Osteoblast (primary cell): ENCODE measurements at places on chromosomes 3 and 15. TPM values are rescaled to one million over a fixed set of nuclear protein-coding genes. Genes with fewer than 3 reads are reported as not detected.
A peak's percentile ranks its signal among the peaks of the same experiment; 100 is the strongest.

DNA sequence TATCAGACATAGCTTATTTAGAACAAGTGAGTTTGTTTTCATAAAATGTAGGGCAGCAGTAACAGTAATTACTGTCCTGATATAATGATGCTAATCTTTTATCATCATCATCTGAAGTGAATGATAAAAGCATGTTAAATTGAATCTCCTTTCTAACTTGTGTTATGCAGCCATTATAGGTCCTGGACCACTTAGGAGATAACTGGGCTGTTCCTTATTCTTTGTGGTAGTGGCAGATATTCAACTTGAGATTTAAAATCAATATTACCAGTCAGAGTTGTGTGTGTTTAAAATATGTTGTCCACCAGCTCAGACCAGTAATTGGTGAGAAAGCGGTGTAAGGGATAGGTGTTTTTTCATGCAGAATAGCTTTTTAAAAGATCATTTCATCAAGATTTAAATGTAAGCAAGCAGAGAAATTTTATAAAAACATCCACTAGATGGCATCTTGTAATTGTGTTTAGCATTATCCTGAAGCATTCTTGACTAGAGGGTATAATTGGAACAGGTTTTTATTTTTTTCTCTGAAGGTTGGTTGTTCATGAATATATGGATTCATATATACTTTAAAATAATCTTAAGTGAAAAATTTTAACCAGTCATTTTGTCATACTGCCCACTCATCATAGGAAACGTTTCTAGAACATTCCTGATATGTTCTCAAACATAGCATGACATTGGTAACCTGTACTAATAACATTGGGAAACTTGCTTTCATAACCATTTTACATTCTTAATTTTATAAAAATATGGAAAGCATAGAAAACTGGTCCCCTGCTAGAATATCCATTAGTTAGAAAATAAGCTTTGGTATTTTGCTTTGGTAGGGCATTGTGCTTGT is 153.9 kb downstream of the BBX start:
- no peak overlapping the region for H3K27ac ChIP-seq
- H3K4me3 ChIP-seq = no peak overlapping the region
- H3K4me1 ChIP-seq = peaks cover 7% of the 10 kb centered on the region
- no peak for DNase-seq

GRCh38 chr3:124059580-124059979 is 67.7 kb upstream of the ROPN1 start:
- peaks cover 30% of the 10 kb centered on the region for H3K27me3 ChIP-seq
- H3K36me3 ChIP-seq = no peaks in the 10 kb centered on the region
- H3K4me1 ChIP-seq = no peaks in the 10 kb centered on the region
- no peak overlapping the region for H3K27ac ChIP-seq
- no peak overlapping the region for H3K4me3 ChIP-seq
- DNase-seq = peak; percentile 63

GRCh38 chr15:90367576-90367975 is 15.5 kb downstream of the ZNF774 start:
- H3K36me3 ChIP-seq = no peaks in the 10 kb centered on the region
- H3K27me3 ChIP-seq = no peaks in the 10 kb centered on the region
- H3K27ac ChIP-seq = peak overlapping the region; percentile 24
- peaks cover 22% of the 10 kb centered on the region for H3K4me1 ChIP-seq

GRCh38 chr3:56593455-56594158 is 36.6 kb downstream of the CCDC66 start:
- DNase-seq = no peak
- no peak overlapping the region for H3K27ac ChIP-seq
- H3K36me3 ChIP-seq = peaks cover 8% of the 10 kb centered on the region

DNA sequence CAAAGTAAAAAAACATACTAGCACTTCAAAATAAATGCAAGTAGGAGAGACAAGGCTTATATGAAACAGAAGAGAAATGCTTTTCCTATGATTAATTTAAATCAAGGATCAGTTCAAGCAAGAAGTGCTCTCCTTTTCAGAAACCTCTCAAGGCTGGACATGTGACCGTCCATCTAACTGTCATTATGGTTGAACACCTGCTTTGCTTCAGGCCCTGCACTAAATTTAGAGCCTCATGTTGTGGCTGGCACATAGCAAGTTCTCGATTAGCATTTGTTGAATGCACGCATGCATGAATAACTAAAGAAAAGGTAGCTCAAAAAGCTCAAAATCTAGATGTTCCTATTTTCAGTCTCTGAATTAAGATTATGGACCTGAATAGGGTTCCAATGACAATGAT is 82.0 kb downstream of the SV2B start:
- no peak overlapping the region for H3K27ac ChIP-seq
- no peaks in the 10 kb centered on the region for H3K27me3 ChIP-seq
- H3K36me3 ChIP-seq = no peaks in the 10 kb centered on the region
- H3K4me3 ChIP-seq = no peak overlapping the region

- peak overlapping the region; percentile 82 for H3K4me3 ChIP-seq
- H3K27me3 ChIP-seq = peaks cover 3% of the 10 kb centered on the region
Observed at GRCh38 chr15:69074843-69075224, 60.3 kb downstream of the NOX5 start.

- H3K27me3 ChIP-seq = no peaks in the 10 kb centered on the region
- H3K27ac ChIP-seq = no peak overlapping the region
- no peak for DNase-seq
- H3K36me3 ChIP-seq = no peaks in the 10 kb centered on the region
- H3K4me3 ChIP-seq = no peak overlapping the region
Observed at GRCh38 chr3:160005004-160005403, 16.4 kb downstream of the IL12A start.

DNA sequence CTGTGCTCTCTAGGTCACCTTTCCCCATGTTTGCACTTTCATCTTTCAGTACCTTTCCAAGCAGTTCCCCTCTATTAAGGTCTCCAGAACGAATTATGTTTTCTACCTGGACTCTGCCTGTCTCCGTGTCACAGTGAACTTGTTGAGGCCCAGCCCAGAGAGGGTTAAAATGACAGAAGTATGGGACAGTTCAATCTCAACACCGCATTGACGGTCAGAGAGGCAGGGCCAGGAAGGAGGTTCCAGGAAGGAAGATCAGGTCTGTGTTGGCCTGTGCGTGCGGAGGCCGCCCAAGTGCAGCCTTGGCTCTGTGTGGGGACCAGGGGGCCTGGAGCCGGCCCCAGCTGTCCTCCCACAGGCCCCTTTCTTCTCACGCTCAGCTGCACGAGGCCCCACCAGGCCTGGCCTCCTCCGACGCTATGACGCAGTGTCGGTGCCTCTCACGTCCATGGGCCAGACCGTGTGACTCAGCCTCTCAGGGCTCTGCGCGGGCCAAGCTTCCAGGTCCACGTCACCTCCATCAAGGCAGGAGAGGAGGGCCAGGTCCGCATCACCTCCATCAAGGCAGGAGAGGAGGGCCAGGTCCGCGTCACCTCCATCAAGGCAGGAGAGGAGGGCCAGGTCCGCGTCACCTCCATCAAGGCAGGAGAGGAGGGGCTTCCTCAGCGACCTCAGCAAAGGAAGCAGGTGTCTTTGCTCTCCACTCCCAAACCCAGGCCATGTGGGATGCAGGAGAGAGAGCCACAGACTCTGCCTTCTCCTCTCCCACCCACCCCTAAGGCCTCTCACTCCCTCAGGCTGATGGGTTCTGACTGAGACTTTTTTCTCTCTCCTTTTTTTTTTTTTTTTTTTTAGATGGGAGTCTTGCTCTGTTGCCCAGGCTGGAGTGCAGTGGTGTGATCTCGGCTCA is 83.1 kb downstream of the CPN2 start:
- H3K4me3 ChIP-seq = no peak overlapping the region
- no peak for DNase-seq
- peaks cover 23% of the 10 kb centered on the region for H3K4me1 ChIP-seq
- H3K27me3 ChIP-seq = peaks cover 6% of the 10 kb centered on the region

DNA sequence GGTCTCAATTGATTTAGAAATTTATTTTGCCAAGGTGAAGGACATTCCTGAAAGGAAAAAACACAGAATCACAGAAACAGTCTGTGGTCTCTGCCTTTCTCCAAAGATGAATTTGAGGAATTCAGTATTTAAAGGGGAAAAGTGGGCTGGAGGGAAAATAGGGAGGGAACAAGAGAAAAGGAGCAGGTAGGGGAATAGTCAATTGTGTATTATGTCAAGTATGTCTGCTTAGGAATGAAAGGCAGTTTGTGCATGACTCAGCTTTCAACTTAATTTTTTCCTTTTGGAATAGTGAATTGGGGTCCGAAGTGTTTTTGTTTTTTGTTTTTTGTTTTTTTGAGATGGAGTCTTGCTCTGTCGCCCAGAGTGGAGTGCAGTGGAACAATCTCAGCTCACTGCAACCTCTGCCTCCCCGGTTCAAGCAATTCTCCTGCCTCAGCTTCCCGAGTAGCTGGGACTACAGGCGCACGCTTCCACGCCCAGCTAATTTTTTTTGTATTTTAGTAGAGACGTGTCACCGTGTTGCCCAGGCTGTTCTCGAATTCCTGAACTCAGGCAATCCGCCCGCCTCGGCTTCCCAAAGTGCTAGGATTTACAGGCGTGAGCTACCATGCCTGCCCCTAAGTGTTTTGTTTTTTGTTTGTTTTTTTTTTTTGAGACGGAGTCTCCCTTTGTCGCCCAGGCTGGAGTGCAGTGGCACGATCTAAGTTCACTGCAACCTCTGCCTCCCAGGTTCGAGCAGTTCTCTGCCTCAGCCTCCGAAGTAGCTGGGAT is 74.1 kb upstream of the MAP4 start:
- H3K4me1 ChIP-seq = peaks cover 29% of the 10 kb centered on the region
- DNase-seq = peak; percentile 8
- H3K36me3 ChIP-seq = no peaks in the 10 kb centered on the region

- peaks cover 3% of the 10 kb centered on the region for H3K4me1 ChIP-seq
- H3K36me3 ChIP-seq = peaks cover 22% of the 10 kb centered on the region
- no peak overlapping the region for H3K27ac ChIP-seq
- peak overlapping the region; percentile 5 for H3K4me3 ChIP-seq
Observed at GRCh38 chr3:10263646-10264363, 15.5 kb downstream of the TATDN2 start.

- H3K36me3 ChIP-seq = no peaks in the 10 kb centered on the region
- peak; percentile 90 for DNase-seq
- peak overlapping the region; percentile 78 for H3K4me3 ChIP-seq
Observed at GRCh38 chr3:196969134-196969659, 564 bp upstream of the PIGZ start.

Gene CLDN18
- not detected in 2 replicates for total RNA-seq

Gene STXBP5L
- not detected in 2 replicates for total RNA-seq

Gene SLC15A2
- total RNA-seq = under 0.01 and 0.29 TPM in 2 replicates
